Activated CD4-positive, CD25-positive, alpha-beta regulatory T cell treated with anti-CD3 and anti-CD28 coated beads, Interleukin-2, amount 50 U/mL, for 24 hours (primary cell): ENCODE measurements at places on chromosomes 2 and 18.

DNA sequence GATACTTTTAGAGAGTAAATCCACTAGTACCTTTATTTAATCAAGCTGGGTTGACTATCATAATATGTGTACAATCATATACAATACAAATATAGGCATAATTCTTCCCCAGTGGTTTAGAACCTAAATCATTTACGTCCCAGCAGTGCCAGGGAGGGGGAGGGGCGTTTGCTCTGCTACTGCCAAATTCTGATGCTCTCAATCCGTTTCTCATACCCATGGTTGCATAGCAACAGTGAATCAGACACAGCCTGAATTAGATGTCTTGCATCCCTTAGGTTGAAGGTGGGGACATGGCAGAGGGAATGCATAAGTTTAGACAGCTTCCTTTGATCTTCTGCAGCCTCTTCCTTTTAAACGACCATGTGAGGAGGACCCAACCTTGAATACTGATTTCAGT, 135.4 kb downstream of the ABCA12 start:
- ATAC-seq, result no peak

DNA sequence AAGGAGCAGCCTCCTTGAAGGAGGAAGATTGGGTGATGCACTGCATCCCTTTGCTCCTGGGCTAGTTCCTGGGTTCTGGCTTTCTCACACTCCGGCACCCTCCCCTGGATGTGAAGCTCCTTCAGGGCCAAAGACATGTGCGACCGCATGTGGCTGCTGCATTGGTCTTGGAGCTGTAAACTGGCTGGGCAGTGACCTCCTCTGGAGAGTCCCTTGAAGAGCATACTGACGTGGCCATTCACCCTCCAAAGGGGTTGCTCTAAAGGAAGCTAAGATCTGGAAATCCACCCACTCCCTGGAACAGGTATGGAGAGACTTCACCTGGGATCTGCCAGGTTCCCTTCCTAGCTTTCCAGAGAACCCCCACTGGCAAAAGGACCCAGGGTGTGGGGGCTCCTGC, 62.1 kb downstream of the TMEM17 start:
- ATAC-seq, result no peak

DNA sequence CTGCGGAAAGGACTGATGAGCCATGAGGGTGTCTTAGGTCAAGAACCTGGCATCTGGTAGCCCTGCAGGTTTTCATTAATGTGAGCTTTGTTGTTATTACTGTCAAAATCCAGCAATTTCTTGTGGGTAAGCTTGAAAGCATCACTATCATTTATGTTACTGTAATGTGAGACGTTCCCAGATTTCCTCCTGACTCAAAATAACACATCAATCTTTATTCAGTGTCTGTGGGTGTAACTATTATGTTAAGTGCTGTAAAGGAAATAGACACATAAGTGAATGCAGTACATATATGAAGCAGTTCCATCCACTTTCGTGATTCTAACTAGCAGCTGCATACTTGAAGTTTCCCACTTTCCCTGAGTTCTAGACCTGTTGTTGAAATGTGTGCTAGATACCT, 89.8 kb downstream of the FHOD3 start:
- no peak for ATAC-seq

DNA sequence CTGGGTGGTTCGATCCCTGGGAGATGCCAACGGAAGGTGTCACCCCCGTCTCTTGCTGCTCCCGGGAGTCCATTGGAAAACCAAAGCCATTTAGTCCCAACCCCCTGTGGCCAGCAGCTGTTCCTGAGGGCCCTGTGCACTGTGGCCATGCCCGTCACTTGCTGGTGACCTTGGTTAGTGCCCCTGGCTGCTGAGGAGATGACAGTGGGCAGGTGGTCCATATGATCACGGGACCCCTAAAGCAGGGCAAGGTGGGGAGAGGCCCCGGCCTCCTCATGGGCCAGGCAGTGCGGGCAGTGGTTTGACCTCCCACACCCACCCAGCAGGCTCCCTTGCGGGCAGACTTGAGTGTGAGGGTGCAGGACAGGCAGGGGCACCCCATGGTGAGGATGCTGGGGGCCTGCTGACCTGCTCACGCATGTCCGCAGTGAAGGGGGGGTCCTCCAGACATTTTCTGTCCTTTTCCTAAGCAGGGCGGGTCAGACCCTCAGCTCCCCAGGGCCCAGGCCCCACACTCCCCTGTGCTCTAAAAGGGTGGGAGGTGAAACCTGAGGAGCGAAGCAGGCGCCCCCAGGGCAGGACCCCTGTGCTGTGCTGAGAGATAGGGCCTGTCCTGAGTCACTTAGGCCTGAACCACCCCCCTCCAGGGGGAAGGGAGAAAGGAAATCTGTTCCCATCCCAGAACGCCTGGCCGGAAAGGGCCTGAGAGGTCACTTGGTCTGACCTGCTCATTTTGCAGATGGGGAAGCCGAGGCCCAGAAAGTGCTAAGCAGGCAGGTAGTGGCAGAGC, 6.8 kb downstream of the ITM2C start:
- no peak for ATAC-seq

- no peak for ATAC-seq
These were observed 4.5 kb upstream of the GDF7 start for GRCh38 chr2:20662308-20662937.

DNA sequence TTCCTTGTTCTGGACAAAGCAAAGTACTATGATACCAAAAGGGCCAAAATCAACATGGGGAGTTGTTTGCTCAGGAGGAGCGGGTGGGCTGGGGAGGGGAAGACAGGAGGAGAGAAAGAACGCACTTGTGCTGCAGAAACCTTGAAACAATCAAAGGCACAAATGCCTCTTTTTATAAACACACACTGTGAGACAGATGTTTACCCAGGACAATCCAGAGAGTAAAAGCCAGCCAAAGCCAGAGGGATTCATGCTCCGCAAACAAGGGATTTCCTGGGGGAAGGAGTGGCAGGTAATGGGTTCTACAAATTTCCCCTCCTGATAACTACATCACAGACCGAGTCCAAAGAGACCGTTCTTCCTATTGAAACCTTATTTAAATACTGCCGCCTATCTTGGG, 323.5 kb upstream of the SKOR2 start:
- no peak for ATAC-seq

DNA sequence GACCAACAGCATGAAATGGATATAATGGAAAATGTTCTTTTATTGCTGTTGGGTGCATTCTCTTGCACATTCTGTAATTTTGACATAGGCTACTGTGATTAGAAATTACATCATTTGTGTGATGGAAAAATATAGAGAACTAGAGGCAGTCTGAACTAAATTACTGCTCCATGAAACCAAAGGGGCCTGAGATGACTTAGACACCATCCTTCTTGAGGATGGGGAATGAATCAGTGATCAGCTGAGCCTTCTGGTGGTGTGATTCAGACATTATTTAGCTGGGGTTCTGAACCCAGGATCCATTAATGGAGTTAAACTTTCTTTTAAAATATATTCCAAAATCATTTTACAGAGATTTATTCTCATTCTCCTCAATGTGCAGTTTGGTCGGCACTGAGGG, 135.8 kb downstream of the LDLRAD4 start:
- ATAC-seq, result peak; percentile 78

DNA sequence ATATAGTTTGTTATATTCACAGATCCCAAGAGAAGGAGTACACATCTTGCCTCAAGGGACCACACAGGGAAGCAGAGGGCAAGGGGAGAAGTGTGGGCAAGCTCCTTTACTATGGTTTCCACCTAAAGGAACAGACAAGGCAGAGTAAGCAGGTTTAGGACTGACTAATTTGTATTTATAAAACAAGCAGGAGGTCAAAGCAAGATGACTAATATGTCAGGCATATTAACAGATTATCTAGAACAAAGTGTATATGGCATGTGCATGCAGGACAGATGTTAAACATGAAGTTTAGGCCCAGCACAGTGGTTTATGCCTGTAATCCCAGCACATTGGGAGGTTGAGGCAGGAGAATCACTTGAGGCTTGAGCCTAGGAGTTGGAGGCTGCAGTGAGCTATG, 3.7 kb upstream of the LRP2 start:
- ATAC-seq, result no peak

- no peak for ATAC-seq
These were observed 253.9 kb upstream of the VWC2L start for GRCh38 chr2:214156971-214157370.

- peak; percentile 35 for ATAC-seq
These were observed 130.5 kb downstream of the ZNF516 start for GRCh38 chr18:76364282-76365259.

- ATAC-seq, result no peak
These were observed 87.5 kb downstream of the TMEM131 start for GRCh38 chr2:97908208-97908676.
